ENCODE measurements at places on chromosomes 5 and 9.

DNA sequence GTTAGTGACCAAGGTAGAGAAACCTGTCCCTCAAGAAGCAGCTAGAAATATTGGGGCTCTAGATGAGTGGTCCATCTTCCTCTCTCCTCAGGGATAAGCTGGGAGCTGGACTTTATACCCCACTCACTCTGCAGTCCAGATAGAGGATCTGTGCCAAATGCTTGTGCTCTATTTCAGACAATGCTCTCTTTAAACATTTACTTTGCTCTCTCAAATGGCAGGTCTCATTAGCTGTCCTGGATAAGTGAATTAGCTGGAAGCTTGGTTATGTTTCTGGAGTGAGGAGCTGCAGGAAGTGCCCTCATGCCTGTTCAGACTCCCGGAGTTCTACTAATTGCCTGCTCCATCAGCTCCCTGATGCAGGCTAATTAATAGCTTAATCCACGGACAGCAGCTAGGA is 151.1 kb upstream of the CCDC152 start:
- peak; percentile 46 for DNase-seq

- no peak for DNase-seq
These were observed 125.9 kb upstream of the MYO10 start for GRCh38 chr5:17061973-17062470.

DNA sequence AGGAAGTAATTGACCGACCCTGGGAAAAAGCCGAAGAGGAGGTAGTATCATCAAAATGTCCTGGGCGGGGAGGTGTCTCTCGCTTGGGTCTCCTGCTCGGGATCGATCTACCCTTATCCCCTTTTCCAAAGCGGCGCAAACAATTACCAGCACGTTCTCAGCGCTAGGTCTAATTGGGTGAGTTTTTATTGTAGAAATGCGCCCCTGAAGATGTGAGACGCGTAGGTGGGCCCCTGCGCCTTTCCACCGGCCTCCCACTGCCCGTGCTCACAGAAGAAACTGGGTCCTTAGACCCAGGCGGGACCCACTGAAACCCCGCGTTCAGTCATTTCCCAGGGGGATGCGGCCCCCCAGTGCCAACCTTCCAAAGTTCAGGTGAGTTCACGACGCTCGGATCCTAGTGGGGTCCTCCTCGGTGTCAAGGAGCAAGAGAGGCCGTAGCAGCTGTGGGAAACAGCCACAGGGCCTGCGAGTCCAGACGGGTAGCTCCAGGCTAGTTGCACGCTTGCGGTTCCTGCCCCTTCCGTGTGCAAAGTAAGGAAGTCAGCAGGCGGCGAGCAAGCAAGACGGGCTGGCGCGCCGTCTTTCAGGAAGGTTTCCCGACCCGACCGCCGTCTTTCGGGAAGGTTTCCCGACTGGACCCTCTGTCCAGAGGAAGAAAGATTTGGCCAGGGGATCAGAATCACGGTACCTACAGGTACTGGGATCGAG is 1.5 kb downstream of the SMIM32 start:
- no peak for DNase-seq

- no peak for DNase-seq
These were observed 96.7 kb downstream of the EDIL3 start for GRCh38 chr5:84287951-84288350.

DNA sequence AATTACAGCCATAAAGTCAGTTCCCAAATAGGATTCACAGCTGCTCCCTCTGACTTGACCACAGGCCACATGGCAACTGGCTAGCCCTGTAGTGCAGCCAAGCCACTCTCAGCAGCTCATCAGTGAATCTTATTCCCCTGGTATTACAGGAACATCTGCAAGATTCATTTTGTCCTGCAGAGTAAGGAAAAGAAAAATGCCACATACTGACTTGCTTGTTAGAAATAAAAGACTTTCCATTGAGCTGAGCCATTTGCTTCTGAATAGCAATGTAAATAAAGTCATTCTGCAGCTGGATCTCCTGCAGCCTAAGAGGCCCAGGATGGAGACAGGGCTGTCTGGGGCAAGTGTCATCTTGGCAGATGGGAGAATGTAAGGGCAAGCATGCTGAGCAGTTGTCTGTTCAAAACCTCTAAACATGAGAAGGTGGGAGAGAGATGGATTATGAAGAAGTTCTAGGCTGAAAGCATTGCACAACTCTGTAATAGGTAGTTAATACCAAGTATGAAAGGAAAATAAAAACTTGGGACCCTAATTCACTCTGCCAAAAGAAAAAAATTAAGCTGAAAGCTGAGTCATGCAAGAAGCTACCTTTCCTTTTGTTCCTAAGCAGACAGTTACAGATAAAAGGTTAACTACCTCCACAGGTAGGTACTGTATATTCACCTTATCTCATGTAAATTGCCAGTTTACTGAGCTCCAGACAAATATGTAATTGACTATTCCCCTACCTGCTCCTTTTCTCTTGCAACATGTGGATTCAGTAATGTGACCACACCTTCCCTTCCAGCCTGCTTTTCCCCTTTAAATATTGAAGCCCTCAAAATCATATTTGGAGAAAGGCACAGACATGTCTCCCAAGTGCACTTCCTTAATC is 244.4 kb upstream of the RAI14 start:
- peak; percentile 77 for DNase-seq

DNA sequence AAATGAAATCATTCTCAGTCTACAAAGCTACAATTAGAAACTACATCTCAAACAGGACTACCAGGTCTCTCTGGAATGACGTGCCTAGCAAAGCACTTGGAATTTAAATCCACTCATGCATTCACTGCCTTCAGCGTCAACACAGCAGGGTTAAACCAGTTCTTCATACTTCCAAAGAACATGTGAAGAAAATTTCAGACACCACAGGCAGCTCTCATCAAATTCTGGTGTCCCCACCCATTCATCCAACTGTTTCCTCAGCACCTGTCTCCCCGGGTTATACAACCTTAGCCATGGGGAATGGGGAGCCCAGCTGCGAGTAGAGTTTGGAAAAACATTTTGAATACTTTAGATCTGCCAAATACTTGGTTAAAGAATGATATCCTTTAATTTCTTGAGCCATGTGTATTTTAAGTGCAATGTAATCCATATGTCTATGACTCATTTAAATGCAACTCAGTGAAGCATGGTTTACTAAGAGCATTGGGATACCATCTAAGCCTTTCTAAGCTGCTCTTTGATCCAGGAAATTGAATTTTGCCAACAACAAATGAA is 17.5 kb downstream of the ADAM19 start:
- DNase-seq, result no peak

DNA sequence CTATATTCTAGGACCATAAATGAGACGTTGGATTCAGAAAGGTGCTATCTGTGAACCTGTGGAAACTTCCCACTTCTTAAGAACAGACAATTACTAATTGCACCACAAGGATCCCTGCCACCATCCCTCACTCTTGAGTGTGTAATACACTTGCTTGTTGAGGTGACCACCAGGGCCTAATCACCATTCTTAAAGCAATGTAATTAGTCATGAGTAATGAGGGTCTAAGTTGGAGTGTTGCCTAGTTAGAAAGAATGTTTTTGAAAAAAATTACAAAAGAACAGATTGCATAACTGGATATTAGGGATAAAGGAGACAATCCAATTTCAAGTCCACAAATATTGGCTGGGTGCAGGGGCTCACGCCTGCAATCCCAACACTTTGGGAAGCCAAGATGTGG is 56.9 kb upstream of the TRIO start:
- DNase-seq, result no peak

GRCh38 chr9:138083873-138084272 is 206.3 kb downstream of the CACNA1B start:
- DNase-seq, result no peak

DNA sequence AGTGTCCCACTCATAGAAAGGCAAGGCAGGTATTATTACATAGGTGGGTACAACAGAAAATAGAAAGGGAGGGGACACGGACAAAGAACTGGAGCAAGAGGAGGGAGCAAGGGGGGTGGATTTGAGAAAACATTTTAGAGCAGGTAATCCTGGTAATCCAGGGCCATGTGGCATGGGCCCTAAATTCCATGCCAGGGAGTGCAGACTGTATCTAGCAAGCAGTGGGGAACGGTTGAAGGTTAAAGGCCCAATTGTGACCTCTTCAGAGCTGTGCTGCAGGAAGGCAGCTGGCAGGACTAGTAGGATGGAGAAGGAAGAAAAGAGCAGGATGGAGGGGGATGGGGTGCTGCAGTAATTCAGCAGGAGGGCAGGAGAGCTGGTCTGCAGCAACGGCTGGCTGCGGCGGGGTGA is 75.2 kb downstream of the PDE6A start:
- DNase-seq, result no peak

GRCh38 chr9:114931407-114931806 is 1.0 kb upstream of the TNFSF8 start:
- no peak for DNase-seq

DNA sequence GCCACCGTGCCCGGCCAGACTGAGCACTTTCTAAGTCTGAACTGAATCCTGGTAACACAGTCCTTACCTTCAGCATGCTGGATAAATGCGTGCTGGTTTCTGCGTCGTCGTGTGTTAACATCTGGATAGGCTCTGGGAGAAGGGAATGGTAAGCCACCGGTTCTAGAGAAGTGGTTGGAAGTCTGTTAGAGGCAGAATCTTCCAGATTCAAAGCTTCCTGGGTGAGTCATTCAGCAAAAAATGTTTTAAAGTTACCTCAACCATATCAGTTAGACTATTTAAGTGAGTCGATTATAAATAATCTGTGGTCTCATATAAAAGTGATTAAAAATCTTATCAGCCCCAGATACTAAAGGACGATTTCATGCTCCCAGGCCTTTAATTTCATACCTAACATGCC is 256.5 kb upstream of the NFIL3 start:
- no peak for DNase-seq

DNA sequence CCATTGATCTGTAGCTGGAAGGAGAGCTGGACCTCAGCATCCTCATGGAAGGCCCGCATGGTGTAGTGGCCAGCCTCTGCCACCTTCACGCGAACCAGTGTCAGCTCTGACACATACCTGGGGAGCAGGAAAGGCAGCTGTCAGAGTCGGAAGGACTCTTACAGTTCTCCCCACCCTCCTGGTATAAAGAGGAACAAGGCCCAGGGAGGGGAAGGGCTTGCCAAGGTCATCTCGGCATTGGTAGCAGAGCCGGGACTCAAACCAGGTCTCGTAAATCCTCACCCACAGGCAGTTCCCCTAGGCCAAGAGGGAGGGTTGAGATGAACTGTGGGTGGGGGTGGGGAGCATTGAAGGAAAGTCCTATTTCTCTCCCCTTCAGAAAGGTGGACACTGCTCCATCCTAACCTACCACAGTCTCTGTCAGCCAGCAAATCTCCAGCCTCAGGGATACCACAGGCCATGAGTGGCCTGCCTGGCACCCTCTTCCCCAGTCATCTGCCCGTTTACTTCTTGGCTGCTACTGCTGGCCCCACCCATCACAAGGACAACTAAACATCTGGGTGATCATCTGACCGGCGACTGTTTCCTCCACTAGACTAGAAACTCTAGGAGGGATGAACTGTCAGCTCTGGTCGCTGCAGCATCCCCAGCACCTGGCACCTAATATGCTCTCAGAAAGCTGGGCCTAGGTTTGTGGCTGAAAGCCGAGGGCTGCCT is 23.5 kb downstream of the PDGFRB start:
- no peak for DNase-seq

GRCh38 chr9:127258606-127259471 is 5.7 kb upstream of the GARNL3 start:
- no peak for DNase-seq

GRCh38 chr5:25540628-25541027 is 895.9 kb upstream of the CDH10 start:
- DNase-seq, result no peak

DNA sequence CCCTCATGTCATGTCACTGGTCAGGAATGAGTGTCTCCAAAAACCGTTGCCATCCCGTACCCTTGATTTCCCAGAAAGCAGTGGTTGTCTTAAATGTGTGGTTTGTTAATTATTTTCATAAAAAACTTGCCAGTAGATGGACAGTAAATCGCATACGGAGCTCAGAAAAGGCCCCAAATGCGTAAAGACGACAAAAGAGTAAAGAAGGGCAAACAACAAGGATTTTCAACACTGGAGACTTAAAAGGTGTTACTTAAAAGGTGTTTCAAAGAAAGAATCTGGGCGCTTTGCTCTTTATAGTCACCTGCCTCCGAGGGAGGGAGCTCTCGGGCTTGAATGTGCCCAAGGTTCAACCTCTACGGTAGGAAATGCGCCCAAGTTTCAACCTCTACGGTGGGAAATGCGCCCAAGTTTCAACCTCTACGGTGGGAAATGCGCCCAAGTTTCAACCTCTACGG is 734 bp downstream of the KIF27 start:
- peak; percentile 68 for DNase-seq

GRCh38 chr5:172245703-172246125 is 37.9 kb downstream of the UBTD2 start:
- no peak for DNase-seq

DNA sequence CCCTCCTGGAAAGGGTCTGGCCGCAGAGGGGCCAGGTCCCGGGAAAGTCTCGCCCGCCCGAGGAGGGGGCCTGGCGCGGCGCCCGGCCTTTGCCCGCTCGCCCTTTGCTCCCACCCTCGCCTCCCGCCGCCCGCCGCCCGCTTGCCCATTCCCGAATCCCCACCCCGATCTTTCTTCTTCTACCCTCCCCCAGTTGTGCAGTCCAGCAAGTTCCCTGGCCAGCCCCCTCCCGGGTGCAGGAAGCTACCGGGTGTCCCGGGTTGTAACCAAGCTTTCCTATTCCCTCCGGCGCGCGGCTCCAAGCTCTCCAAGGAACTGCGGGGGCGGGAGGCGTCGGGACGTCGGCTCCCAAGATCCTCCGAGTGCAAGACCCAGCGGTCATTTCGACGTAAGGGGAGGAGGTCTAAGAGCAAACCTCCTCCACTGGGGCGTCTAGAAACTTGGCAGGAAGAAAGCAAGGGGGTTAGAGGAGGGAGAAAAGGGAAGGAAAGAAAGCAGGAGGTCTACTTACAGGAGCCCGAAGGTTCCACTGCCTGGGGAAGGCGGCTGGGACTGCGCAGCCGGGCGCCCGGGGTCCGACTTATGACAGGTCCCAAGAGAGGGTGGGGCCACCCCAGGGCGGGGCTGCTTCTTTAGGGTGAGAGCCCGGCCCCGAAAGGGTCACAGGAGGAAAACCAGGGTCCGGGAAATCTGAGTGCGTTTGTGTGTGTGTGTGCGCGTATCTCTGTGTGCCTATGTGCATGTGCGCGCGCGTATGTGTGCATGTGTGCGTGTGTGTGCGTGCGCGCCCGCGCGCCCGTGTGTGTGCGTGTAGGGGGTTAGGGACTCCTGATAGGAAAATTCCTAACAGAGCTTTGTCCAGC is at the start of gene PTGR1:
Gene PTGR1 (minus strand): TSS at position 556 of the 863 bp plus-strand sequence. CDS start 2,225 bp downstream, outside the sequence.
- no peak for DNase-seq

DNA sequence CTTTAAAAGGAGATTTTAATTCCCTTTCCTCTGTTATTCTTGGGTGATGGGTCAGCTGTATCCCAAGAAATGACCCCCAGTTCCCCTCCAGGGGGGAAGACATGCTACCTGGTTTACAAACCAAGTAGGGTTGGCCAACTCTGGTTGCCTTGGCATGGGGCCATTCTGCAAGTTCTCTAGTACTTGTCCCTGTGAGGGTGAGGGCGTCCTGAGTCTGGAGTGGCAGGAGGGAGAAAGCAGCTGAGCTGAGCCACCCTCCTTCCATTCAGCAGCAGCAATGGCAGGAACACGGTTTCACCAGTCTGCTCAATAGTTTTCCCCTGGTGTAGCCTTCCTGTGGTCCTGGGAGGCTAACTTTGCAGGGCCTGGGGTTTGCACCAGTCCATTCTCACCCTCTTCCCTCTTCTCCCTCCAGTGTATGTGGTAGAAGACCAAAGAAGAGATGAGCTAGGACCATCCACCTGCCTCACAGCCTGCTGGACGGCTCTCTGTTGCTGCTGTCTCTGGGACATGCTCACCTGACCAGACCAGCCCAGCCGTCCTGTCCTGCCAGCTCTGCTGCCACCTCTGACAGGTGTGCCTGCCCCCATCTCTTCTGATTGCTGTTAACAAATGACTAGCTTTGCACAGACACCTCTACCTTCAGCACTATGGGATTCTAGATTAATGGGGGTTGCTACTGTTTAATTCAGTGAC is 59.9 kb downstream of the PFDN1 start:
- no peak for DNase-seq

Measured in NCI-H748 treated with DMSO at 0.1 percent for 48 hours (cell line).